ENCODE measurements at places on chromosomes 11 and 22. TPM values are rescaled to one million over a fixed set of nuclear protein-coding genes. Genes with fewer than 3 reads are reported as not detected.

The MRGPRX3 gene
- total RNA-seq = not detected

GRCh38 chr11:19345519-19345847 is 104.7 kb upstream of the E2F8 start:
- DNase-seq = no peak

DNA sequence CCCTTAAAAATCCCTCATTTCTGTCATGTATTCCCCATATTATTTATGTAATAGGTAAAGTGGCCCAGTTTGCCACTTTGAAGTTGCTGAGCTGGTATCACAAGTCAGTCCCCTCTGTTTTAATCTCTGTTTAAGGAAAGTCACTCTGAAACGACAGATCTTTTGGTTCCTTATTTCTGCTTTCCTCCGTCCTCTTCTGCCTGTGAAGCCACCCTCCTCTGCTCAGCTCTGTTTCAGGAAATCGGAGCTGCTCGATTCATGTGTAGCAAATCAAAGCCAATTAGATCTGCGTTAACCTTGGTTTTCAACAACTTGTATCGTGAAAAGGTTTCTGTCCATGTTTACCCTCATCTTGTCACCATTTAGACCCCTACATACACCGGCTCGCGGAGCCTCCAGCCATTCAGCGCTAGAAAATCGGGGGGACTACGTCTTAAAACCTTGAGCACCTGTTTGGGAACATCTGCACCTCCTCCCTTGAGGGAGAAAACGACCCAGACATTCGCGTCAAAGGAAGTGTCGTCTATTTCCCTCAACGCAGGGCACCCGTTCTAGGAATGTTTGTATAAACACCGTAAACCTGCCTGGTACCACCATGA is 576 bp upstream of the SC5D start:
- no peak for DNase-seq

The ANKK1 gene
- not detected for total RNA-seq

DNA sequence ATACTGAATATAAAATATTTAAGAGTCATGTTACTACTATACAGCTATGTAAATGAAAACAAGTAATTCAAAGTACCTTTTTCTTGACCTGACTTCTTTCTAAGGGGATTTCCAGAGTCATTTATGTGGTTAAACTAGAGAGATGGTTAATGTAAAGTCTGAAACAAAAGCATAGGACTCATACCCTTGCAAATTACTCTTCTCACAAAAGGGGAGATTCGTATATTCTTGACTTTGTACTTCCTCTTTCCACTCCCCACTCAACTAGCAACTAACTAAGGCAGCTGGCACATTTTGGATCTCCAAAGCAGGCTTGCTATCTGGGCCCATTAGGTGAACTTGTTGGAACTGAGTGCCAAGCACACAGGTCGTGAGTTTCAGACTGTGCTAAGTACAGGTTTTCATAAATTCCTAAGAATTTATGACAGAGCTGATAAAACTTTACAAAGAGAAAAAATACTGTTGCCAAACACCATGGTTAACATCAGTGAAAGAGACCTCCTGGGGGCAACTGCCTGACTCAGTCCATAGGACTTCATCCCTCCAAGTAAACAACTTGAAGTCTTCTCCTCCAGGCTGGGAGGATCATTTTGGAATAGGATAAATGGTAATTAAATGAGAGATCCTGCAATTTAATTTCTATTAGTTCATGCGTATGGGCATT is 77.0 kb upstream of the DDI1 start:
- peak; percentile 38 for DNase-seq

DNA sequence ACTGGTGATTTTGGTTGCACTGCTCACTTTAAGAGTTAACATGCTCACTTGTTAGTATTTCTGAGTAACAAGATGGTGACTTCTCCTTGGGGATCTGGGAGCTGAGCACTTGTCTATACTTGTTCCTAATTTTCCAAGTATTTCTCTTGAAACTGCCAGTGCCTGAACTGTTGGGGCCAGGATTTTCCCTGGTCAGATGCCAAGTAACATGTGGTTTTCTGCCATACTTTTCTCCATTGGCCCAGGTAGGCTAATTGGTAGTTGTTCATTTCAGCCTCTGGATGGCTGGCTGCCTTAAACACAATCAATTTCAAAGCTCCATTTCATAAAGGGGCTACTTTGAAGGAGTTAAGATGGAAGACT is 35.0 kb downstream of the RNF141 start:
- DNase-seq = no peak

The SEC14L6 gene
- total RNA-seq = not detected

Data from A172 (cell line).